Cortex of kidney (tissue), 1 donor: ENCODE measurements at places on chromosomes 4 and X.

- no peak for DNase-seq
Measured at GRCh38 chrX:110477593-110478228, 119.1 kb downstream of the RTL9 start.

DNA sequence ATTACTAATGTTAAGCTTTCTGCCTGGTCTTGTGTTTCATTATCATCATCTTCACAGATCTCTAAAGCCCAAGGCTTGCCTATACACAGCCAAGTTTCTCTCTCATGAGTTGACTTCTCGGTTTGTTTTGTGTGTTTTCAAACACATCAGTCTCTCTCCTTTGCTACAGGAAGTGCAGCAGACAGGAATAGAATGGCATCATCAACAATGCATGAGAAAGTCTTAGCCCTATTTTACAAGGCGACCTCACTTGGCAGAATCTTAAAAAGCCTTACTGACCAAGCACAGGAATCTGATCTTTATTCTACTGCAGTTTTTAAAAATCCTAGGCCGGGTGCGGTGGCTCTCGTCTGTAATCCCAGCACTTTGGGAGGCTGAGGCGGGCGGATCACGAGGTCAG, 36.8 kb downstream of the CC2D2A start:
- DNase-seq, result no peak

DNA sequence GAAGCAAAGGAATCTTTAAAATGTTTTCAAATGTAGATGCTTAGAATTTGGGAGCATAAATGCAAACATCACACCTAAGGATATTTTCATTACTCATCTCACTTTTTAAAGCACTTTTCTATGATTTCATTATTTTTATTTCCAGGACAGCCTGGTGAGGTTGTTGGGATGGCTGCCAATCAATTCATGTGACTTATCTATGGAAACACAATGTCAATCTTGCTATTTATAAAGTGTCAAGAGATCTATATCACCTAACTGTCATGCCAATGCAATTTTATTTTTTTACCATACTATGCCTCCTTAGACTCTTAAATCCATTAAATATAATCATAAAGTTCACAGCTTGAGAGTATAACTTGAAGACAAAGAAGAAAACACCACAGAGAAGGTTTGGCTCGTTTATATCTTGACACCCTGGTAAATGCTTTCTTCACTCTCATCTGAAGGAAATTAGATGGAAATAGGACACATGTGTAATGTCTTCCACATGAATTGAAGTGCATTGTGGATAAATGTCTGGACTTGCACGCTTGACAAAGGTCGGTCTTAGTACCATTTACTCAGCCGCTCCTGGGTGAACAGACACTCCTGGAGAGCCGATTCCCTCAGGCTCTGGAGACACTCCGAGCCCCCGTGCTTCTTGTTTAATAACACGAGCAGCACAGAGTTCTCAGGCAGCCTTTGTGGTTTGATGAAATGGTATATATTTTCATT, 425.7 kb upstream of the FAT1 start:
- DNase-seq, result no peak

- no peak for DNase-seq
Measured at GRCh38 chrX:139784807-139785206, 76.8 kb upstream of the MCF2 start.
